H7 (cell line): ENCODE measurements at places on chromosomes 12 and 14. TPM values are rescaled to one million over a fixed set of nuclear protein-coding genes. Genes with fewer than 3 reads are reported as not detected.

DNA sequence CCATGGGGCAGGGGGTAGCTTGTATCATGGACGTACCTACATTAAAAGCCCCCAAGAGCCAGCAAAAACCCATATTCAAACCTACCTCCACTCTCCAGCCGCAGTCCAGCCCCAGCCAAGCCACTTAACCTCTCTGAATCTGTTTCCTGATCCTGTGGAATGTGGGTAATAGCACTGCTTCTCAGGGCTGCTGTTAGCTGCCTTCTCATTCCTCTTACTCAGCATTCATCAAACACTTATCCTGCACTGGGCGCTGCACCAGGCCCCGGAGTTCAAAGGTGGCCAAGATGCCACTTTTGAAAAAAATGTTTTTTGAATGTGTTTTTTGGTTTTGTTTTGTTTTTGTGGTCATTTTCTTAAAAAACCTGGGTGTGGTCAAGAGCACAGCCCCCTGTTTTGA lies 237.4 kb downstream of the CHST11 start:
- no peak for DNase-seq

- no peak for DNase-seq
These were observed 1334.1 kb downstream of the FSCB start for GRCh38 chr14:43172899-43173548.

- no peak for DNase-seq
These were observed 257.5 kb upstream of the HMGA2 start for GRCh38 chr12:65566751-65567150.

- no peak for DNase-seq
These were observed 286.6 kb upstream of the PWP1 start for GRCh38 chr12:107399046-107399445.

GRCh38 chr12:46267825-46268582 lies 839 bp downstream of the SLC38A1 start:
- DNase-seq = peak; percentile 47

DNA sequence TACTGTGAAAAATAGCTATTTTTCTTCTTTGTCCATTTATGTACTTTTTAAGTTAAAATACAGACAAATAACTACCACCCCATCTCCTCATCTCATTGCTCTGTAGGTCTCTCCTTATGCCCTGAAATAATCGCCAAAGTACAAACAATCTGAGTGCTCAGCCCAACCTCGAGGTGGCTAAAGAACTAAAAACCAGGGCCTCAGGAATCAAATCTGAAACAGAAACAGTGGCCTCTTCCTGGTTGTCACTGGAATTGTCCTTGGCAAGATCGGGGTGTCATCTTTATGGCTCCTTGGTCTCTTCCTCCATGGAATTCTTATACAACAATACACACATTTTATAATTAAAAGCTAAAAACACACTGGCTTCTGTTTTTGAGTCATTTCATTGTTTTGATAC lies 182.4 kb downstream of the ASCL1 start:
- no peak for DNase-seq

GRCh38 chr12:80469681-80470080 lies 25.6 kb downstream of the PTPRQ start:
- no peak for DNase-seq

- no peak for DNase-seq
These were observed 15.6 kb downstream of the ZNF839 start for GRCh38 chr14:102335163-102335562.

DNA sequence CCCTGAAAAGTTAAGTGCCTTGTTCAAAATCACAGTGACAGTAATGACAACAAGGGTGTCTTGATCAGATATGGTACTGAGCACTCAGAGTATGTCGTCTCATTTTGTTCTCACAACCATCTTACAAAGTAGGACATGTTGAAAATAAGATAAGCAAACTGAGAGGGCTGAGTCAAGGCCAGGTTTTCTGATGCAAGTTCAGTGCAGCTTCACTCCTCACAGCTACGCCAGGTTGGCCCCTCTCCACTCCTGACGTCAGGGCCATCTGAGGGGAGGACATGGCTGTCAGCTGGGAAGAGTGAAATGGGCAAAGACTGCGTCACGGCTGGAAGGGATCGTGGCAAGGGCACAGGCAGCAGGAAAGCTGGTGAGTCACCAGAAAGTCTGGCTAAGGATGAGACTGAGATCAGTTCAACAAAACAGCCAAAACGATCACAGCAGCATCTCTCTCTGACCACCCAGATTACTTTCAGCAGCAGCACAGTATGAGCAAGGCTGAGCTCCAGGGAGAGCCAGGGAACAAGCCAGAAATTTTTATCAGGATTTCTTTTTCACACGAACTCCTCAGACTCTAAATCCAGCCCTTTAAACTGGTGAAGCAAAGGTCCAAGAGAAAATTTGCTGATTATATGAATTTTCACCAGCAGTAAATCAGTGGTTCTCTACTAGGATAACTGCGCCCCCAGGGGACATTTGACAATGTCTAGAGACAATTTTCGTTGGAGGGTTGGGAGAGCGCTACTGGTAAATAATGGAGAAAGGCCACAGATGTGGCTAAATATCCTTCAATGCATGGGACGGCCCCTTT lies 297.9 kb upstream of the AMIGO2 start:
- DNase-seq = no peak

GRCh38 chr14:57660208-57660607 lies 166.6 kb upstream of the CCDC198 start:
- DNase-seq = no peak

- peak; percentile 39 for DNase-seq
These were observed 1.1 kb downstream of the DCTN2 start for GRCh38 chr12:57545809-57546437.

DNA sequence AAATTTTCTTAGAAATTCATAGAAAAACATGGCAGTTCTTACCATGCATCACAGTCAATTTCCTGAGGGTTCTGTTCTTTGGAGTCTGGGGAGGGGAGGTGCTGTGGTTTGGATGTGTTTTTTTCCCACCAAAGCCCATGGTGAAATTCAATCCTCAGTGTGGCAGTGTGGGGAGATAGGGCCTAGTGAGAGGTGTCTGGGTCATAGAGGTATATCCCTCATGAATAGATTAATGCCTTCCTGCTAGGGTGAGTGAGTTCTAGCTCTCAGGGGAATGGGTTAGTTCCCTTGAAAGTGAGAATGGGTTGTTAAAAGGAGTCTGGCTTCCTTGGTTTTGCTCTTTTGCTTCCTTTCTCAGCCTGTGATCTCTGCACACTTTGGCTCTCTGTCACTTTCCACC lies 277.8 kb downstream of the APAF1 start:
- no peak for DNase-seq

GRCh38 chr14:81772381-81772780 lies 238.7 kb upstream of the SEL1L start:
- no peak for DNase-seq

- peak; percentile 87 for DNase-seq
These were observed at the start of gene PIANP for GRCh38 chr12:6700646-6701051. Gene PIANP, minus strand, starts transcription at chr12:6700815. Its CDS starts 2,754 bp downstream, at chr12:6698061.

GRCh38 chr12:106197906-106198623 lies 49.8 kb downstream of the CKAP4 start:
- DNase-seq = no peak

- no peak for DNase-seq
These were observed 129.3 kb upstream of the SSTR1 start for GRCh38 chr14:38078393-38078792.

GRCh38 chr14:82854901-82855300 lies 1321.2 kb upstream of the SEL1L start:
- no peak for DNase-seq

GRCh38 chr12:57097554-57097835 lies 8.6 kb downstream of the NAB2 start:
- no peak for DNase-seq

- no peak for DNase-seq
These were observed 456.9 kb upstream of the MGAT4C start for GRCh38 chr12:86713121-86713520.

DNA sequence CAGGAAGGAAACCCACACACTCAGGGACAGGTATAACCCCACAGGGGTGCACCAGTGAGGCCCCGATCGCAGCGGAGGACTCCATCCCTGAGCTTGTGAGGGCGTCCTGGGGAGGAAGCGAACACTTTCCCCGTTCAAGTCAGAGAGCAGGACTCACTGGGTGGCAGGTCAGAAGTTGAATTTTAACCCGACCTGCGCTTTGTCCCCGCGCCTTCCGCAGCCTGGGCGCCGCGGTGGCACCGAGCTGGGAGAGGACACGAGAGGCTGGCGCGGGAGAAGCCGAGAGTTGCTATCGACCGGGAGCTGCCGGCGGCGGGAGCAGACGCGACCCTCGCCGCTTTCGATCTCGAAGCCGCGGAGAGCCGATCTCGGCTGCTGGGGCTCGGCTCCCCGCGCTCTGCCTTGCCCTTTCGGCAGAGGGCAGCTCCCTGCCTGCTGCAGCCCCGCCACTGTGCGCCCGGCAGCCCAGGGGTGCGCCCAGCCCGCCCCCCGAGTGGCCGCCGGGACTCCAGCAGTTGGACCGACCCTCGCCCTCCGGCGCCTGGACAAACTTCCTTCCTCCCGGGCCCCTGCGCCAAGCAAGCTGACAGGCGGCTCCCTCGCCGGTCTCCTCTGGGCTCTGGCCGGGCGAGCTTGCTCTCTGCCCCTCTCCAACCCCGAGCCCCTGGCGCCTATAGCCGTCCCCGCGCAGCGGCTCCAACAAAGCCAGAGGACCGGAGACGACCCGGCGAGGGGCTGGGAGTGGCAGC lies 918 bp downstream of the LIN7A start:
- DNase-seq = peak; percentile 75

DNA sequence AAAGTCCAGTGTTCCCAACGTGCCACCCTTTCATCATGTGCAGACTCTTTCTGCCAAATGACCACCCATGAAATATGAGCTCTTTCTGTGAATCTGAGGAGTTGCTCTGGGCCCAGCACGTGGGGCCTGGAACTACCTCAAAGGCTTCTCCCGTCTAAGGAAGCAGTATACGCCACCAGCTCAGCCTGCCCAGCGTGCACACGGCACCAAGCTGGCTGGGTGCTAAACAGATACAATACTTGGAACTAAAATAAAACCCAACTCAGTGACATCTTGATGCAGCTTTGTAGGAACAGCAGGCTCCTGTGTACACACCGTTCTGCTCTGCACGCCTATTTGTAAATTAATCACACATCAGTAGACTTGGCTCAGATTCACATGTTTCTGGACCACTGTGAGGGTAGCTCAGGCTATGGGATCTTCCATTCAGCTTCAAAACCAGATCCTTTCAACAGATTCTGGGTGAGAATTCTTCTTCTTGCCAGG lies 74.8 kb downstream of the ARL6IP4 start:
- DNase-seq = no peak

NYNRIN gene
- 3.6 and 6.1 TPM in 2 replicates for total RNA-seq

TM7SF3 gene
- 44.7 and 56.3 TPM in 2 replicates for total RNA-seq

THTPA gene
- 12.1 and 14.0 TPM in 2 replicates for total RNA-seq

TAS2R50 gene
- 0.76 and 0.85 TPM in 2 replicates for total RNA-seq

KRT78 gene
- not detected in 2 replicates for total RNA-seq

SDS gene
- 0.33 and 0.66 TPM in 2 replicates for total RNA-seq

RTN1 gene
- total RNA-seq = 0.42 and 3.7 TPM in 2 replicates

PLEKHG3 gene
- 36.7 and 47.0 TPM in 2 replicates for total RNA-seq

DAO gene
- not detected in 2 replicates for total RNA-seq

ST8SIA1 gene
- total RNA-seq = 1.5 and 1.7 TPM in 2 replicates

ADAM21 gene
- total RNA-seq = 0.03 TPM in 1 of 2 replicates, not detected in the other
